ENCODE measurements at places on chromosomes 4 and X.

GRCh38 chrX:121823406-121823805, 776.0 kb downstream of the GLUD2 start:
- DNase-seq, result no peak

DNA sequence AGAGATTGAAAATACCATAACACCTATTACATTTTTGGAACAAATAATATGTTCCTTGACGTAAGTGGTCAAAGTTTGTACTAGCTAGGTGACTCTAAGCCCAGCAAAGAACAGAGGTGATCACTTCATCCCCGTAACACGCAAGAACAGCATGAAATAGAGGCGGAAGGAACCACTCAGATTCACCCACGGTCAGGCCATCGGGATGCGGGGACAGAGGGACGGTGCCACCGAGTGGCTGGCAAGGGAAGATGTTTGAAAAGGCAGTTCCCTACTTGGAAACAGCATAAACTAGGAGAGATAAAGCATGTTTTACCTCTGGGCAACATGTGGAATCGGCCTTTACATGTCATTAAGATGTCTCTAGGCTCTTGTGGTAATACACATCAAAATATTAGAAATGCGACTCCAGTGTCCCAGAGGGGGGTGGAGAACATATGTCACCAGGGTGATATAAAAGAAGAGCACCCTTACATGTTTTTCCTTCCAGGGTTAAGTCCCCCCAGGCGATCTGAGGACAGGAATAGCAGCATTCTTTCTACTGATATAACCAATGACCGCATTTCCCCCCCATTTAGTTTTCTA, 84.0 kb downstream of the PHKA2 start:
- no peak for DNase-seq

GRCh38 chr4:67776746-67777145, 22.6 kb upstream of the GNRHR start:
- no peak for DNase-seq

- DNase-seq, result no peak
These were observed 562.0 kb upstream of the AADAT start for GRCh38 chr4:170651786-170652185.

GRCh38 chrX:37926700-37927099, 79.3 kb upstream of the DYNLT3 start:
- no peak for DNase-seq

DNA sequence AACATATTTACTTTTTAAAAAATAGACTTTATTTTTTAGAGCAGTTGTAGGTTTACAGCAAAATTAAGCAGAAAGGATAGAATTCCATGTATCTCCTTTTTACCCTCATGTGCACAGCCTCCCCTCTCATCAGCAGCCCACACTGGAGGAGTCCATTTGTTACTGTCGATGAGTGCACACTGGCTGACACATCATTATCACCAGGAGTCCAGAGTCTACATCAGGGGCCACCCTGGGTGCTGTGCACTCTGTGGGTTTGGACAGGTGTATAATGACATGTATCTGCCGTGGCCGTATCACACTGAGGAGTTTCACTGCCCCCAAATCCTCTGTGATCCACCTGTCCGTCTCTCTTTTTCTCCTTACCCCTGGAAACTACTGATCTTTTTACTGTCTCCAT, 26.3 kb downstream of the TBC1D14 start:
- DNase-seq, result no peak

DNA sequence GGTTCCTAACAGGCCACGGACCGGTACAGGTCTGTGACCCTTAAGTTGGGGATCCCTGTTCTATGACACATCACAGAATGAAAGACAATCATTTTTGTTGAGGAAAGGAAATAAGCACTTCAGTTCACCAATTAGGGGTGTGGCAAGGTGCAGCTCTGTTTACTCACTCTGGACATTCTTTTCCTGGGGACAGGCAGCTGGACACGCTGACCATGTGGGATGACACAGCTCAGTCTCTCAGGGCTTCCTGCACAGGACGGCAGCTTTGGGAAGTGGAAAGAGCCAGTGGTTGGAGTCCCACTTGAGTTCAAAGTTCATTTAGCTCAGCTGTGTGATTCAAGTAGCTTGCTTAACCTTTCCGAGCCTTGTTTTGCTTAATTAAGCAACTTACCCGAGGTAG, 55.7 kb downstream of the NDNF start:
- DNase-seq, result no peak

DNA sequence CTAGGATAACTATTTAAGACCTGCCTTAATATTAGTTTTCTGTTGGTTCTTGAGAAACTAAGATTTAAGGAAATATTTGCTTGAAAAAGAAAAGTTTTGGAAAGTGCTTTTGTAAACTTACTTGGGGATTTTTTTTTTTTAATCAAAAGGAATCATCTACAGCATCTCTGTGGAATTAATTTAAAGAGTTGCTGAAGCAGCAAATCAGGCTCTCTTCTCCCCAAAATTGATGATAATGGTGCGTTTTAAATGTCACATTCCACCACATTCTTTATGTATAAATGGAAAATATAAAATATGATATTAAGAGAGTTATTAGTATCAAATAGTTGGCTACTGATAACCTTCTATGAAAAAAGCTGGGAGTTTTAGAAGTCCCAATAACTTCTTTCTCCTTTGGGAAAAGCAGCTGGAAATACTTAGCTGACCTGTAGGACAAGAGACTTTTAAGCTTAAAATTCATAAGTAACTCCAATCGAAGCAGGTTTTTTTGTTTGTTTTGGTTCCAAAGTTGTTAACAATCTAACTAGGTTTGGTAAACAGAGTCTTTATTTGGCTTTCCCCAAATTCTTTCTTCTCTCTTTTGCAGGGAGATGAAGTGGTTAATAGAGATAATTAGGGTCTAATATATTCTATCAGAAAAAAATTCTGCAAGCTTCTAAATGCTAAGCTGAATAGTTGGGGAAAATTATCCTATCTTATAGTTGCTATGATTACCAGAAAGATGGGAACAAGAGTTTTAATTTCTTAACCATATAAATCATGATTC, 4.4 kb downstream of the KLF3 start:
- DNase-seq, result no peak

- peak; percentile 100 for DNase-seq
These were observed at the start of gene GTPBP6 for GRCh38 chrX:318739-319578. GTPBP6 (minus strand) TSS chrX:318796; CDS start chrX:318787, 9 bp downstream.

- no peak for DNase-seq
These were observed 34.1 kb upstream of the ASMTL start for GRCh38 chrX:1486749-1487361.

DNA sequence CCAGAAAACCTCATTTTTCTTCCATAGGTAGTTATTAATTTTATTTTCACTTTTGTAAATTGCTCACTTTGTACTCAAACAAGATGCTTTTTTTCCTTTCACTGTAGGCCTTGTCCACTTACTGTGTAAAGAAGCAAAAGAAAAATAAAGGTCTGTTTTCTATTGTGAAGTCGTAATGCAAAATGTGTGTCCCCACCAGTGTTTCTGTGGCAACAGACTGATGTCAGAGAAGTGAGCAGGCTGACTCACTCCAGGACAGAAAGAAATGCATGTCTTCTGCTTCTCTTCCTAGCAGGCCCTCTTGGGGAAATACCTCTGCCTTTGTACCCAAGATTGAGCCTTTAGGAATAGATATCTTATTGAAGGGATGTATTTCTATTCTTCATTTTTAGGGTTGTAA, 30.3 kb downstream of the INPP4B start:
- DNase-seq, result no peak

GRCh38 chr4:10730019-10730418, 45.5 kb upstream of the CLNK start:
- DNase-seq, result no peak

DNA sequence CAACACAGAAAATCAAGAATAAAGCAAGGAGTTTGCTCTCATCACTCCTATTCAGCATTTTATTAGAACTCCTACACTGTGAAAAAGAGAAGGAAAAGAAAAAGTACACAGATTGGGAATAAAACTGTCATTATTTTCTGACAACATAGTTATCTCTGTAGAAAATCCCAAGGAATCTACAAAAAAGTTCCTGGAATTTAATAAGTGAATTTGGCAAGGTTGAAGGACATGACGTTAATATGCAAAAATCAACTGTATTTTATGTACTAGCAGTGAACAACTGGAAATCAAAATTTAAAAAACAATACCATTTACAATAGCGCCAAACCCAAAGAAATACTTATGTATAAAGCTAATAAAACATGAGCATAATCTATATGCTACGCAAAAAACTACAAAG, 26.3 kb downstream of the CHIC2 start:
- no peak for DNase-seq

GRCh38 chr4:58688568-58688967, 1578.4 kb upstream of the IGFBP7 start:
- no peak for DNase-seq

- DNase-seq, result no peak
These were observed 103.9 kb upstream of the MAOA start for GRCh38 chrX:43552156-43552555.

- no peak for DNase-seq
These were observed 18.5 kb downstream of the VSIG4 start for GRCh38 chrX:66021401-66021764.

DNA sequence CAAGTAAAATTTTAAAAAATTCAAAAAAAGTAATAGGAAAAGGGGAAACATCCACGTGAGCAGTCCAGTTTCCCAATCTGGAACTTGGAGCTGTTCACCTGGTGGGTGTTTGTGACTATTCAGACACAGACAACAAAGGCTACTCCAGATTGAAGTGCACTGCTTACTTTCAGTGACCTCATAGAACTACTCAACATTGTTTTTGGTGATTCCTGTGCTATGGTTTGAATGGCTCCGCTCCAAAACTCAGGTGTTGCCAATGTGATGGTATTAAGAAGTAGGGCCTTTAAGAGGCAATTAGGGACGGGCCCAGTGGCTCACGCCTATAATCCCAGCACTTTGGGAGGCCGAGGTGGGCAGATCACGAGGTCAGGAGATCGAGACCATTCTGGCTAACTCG, 22.1 kb downstream of the SH3RF1 start:
- DNase-seq, result no peak

GRCh38 chrX:123665197-123665596, 67.7 kb downstream of the THOC2 start:
- no peak for DNase-seq

DNA sequence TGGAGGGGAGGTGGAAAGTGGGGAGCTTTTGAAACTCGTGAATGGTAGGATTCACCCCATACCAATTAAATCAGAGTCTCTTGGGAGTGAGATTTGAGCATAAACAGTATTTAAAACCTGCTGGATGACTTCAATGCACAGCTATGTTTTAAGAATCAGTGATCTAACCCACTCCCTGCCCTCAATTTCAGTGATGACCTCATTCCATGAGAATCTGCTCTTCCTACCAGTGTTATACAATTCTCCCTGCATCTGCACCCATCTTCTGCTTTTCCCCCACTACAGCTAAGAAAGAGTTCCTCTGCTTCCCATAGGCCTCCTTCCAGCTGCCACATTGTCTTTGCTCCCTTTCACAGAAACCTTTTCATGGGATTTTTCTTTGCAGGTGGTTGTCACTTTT, 18.3 kb upstream of the H2AZ1 start:
- DNase-seq, result no peak

- DNase-seq, result no peak
These were observed 523.1 kb downstream of the MID1IP1 start for GRCh38 chrX:39324233-39324930.

DNA sequence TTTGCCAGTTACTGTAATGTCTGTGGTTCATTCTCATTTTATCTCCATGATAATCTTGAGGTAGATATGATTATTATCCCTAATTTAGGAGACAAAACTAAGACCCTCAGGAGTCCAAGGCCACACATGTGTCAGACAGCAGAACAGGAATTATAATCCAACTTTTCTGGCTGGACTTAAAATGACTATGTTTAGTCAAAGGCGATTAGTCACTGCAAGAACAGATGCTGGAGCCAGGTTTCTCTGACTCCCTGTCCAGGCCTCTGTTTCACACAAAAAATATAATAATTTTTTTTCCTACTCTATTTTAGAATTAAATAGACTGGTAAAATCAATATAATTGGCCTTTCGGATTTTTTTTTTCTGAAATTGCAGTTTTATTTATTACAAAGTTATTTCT, 56.7 kb upstream of the TMEM131L start:
- no peak for DNase-seq

GRCh38 chrX:8897259-8897658, 96.1 kb upstream of the FAM9A start:
- no peak for DNase-seq

- DNase-seq, result no peak
These were observed 10.7 kb upstream of the PASD1 start for GRCh38 chrX:151552743-151553142.

- DNase-seq, result no peak
These were observed 3.9 kb downstream of the FABP2 start for GRCh38 chr4:119317990-119318389.

DNA sequence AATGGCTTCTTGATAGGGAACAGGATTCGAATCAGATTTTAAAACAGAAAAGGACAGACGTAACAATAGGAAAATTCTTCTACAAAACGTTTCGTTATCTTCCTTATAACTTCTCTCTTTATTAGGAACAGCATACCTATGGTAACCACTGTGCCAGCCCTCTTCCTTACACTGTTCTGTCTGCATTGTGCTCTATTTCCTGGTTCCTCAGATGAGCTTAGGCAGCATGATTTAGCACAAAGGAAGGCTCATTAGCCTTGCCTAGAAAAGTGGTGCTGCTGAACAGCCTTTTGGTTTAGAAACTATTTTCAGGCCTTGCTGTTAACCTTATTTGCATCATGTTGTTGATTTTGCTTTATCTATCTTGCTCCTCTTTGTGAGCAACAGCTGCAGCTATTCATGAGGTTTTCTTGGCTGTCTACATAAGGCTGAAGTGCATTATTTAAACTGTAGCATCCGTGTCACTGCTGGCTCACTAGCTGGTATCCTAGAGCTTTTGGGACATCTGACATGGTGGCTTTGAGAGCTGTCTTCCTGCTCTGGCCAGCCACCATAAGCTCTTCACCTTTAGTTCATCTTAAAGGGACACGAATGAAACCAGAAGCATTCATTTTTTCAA, 69.9 kb upstream of the NRK start:
- no peak for DNase-seq

DNA sequence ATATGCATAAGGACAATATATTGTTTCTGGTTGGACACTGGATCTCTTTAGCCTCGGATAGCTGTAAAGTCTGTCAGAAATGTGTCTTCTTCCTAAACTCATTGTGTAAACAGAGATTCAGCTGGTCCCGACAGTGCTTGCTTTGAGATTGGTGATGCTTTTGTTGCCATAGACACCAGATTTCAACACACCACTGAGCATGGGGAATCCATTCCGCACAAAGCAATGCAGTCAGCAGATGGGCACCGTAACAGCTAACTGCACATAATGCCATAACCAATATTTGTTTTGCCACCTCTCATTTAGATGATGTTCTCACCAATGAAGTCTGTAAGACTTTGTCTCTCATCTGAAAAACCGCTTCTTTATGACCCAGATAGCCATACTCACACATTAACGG, 33.3 kb upstream of the FAM47C start:
- DNase-seq, result no peak
